NCI-H1048 (cell line): ENCODE measurements at places on chromosomes 5 and 9.

GRCh38 chr5:68220914-68221313 is 5.4 kb downstream of the PIK3R1 start:
- no peak for DNase-seq

DNA sequence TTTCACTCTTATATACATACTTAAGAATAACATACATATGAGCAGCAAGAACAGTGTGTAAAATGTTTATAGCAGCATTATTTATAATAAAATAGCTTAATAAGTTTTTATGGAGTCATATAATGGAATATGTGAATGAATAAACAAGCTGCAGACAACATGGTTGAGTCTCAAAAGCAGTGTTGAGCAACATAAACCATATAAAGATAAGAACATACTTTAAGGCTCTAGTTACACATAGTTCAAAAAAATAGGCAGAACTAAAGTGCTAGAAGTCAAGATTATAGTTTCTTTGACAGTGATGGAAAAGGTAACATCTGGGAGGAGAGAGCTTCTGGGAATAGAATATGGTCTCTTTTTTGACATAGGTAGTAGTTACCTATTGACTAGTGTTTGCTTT is 53.7 kb upstream of the ADAMTS19 start:
- no peak for DNase-seq

DNA sequence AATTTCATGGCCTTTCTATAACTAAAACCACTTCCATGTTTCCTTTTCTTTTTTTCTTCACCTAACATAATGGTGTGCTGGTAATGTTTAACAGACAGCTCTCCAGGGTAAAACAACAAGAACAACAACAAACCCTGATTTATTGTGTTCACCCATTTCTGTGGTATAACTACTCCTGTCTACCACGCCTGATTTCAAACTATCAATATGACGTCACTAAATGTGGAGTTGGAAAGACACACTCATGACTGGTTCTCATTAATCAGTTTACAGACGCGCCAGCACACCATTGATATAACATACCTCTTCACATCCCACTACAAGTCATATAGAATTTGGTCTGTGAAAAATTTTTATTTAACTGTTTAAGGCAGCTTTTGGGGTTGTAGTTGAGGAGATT is 142.9 kb downstream of the ARRDC3 start:
- no peak for DNase-seq

- no peak for DNase-seq
Observed at GRCh38 chr9:77751341-77752091, 103.4 kb upstream of the GNA14 start.

DNA sequence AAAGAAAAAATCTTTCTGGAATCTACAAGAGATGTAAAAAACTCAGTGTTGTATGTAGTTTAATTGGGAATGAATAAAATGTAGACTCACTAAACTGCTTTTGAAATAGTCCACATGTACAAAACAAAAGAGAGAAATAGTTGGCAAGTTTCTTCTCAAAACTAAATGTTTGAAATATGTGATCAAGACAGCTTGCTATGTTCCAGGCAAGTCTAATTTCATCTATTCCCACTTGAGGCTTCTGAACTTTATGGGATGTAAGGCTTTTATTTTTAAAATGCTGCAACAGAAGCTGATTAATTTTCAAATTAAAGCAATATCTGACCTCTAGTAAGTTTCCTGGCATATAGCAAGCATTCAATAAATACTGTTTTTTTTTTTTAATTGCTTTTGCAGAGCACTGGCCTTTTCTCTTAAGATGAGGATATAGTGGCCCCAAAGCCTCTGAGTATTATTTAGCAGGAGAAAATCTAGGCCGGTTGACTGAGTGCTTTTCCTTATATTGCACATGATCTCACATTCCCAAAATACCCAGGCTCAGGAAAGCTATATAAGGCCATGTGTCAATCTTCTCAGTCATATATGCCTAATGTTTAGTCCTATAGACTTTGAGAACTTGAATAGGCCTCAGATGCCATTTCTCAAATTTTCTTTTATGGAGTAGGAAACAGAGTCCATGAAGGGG is 183.2 kb downstream of the NTRK2 start:
- no peak for DNase-seq

- no peak for DNase-seq
Observed at GRCh38 chr5:100479079-100479688, 56.0 kb upstream of the FAM174A start.

- DNase-seq = no peak
Observed at GRCh38 chr9:38154501-38155421, 85.7 kb upstream of the SHB start.
